GM23248 (cell line): ENCODE measurements at places on chromosomes 11 and 22. TPM values are rescaled to one million over a fixed set of nuclear protein-coding genes. Genes with fewer than 3 reads are reported as not detected.

BARX2 gene
- not detected in 2 replicates for total RNA-seq

APOA1 gene
- total RNA-seq: not detected in 2 replicates

TCN2 gene
- total RNA-seq: 5.3 and 8.1 TPM in 2 replicates

CD248 gene
- total RNA-seq: 212 and 230 TPM in 2 replicates

DDB1 gene
- 229 and 252 TPM in 2 replicates for total RNA-seq

ATXN10 gene
- 108 and 109 TPM in 2 replicates for total RNA-seq

MS4A14 gene
- not detected in 2 replicates for total RNA-seq

NAGA gene
- 40.4 and 41.0 TPM in 2 replicates for total RNA-seq

LTBP3 gene
- total RNA-seq: 98.4 and 112 TPM in 2 replicates

MS4A2 gene
- total RNA-seq: not detected in 2 replicates

OR2AT4 gene
- not detected in 2 replicates for total RNA-seq

AASDHPPT gene
- 45.9 and 70.1 TPM in 2 replicates for total RNA-seq

TRIM49D2 gene
- not detected in 2 replicates for total RNA-seq

C22orf42 gene
- total RNA-seq: not detected in 2 replicates

RAG2 gene
- total RNA-seq: not detected in 2 replicates

ROBO4 gene
- total RNA-seq: 0.51 and 1.3 TPM in 2 replicates

CHKA gene
- total RNA-seq: 4.2 and 12.3 TPM in 2 replicates

STK33 gene
- total RNA-seq: not detected in 2 replicates

OR5P2 gene
- not detected in 2 replicates for total RNA-seq

C11orf86 gene
- not detected in 2 replicates for total RNA-seq

CEND1 gene
- 2.1 and 2.8 TPM in 2 replicates for total RNA-seq

LRRN4CL gene
- 6.9 and 12.3 TPM in 2 replicates for total RNA-seq

VWCE gene
- 0.76 and 1.1 TPM in 2 replicates for total RNA-seq

ENTHD1 gene
- not detected in 2 replicates for total RNA-seq

GAL gene
- 0.97 and 1.5 TPM in 2 replicates for total RNA-seq

NLRP10 gene
- total RNA-seq: 19.7 and 36.9 TPM in 2 replicates

SELENOM gene
- total RNA-seq: 216 and 268 TPM in 2 replicates

PRG3 gene
- total RNA-seq: not detected in 2 replicates

SCGB1D2 gene
- not detected in 2 replicates for total RNA-seq

ACR gene
- not detected in 2 replicates for total RNA-seq

POLD3 gene
- total RNA-seq: 8.4 and 10.4 TPM in 2 replicates

GGTLC2 gene
- total RNA-seq: not detected in 2 replicates

NELL1 gene
- total RNA-seq: not detected in 2 replicates

WEE1 gene
- 28.1 and 35.2 TPM in 2 replicates for total RNA-seq

SMIM38 gene
- total RNA-seq: not detected in 2 replicates

KCNK7 gene
- total RNA-seq: not detected in 2 replicates

EHD1 gene
- 90.2 and 124 TPM in 2 replicates for total RNA-seq

SLC22A9 gene
- not detected in 2 replicates for total RNA-seq

TSGA10IP gene
- total RNA-seq: 0.13 TPM in 1 of 2 replicates, not detected in the other

MMP27 gene
- total RNA-seq: not detected in 2 replicates

MS4A18 gene
- not detected in 2 replicates for total RNA-seq

ZNF214 gene
- total RNA-seq: 1.3 and 2.1 TPM in 2 replicates

NLRP14 gene
- total RNA-seq: not detected in 2 replicates

SLC43A1 gene
- 6.2 and 9.3 TPM in 2 replicates for total RNA-seq

LRRC74B gene
- total RNA-seq: under 0.01 TPM in 1 of 2 replicates, not detected in the other

TRPM5 gene
- total RNA-seq: not detected in 2 replicates

TOMT gene
- not detected in 2 replicates for total RNA-seq

PHLDB1 gene
- 102 and 109 TPM in 2 replicates for total RNA-seq

SLC39A13 gene
- total RNA-seq: 183 and 189 TPM in 2 replicates
